Activated T-cell treated with anti-CD3 and anti-CD28 coated beads, Interleukin-2, amount 50 U/mL, for 1 hour (primary cell): ENCODE measurements at places on chromosomes 7 and 10.

- no peak for DNase-seq
These were observed 14.4 kb upstream of the MYL7 start for GRCh38 chr7:44155191-44156185.

DNA sequence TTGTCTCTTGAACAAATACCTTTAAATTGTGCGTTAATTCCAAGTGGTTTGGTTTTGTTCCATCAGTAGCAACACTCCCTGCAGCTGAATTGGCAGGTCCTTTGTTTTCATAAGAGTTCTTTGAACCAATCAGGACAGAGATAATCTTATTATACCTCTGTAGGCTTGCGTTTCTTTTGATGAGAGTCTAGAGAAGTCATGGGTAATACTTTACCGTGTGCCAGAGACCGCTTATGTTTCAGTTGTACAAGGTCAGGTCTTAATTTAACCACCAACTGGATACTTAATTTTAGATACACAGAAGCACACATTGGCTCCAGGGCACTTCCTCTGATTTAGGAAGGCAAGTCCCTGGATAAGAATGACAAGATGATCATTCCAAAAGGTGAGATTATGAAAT, at the start of gene ASB15:
Gene ASB15, plus strand, starts transcription at position 292 of the 400 bp plus-strand sequence. CDS start 12,682 bp downstream, outside the sequence.
- no peak for DNase-seq

DNA sequence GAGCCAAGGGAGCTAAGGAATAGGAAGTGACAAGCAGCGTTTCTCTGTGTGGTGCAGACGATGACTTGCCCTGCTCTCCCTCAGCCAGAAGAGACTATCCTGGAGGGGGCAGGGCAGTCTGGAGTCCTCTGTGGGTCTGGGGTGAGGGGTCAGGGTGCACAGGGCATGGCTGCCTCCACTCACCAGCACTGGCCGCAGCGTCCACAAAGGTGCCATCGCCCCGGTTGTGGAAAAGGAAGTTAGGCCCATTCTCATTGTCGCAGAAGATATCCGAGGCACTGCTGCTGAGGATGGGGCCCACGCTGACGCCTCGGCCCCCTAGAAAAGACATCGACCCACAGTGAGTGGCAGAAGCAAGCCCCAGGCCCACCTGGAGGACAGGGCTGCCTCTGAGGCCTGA, 58.2 kb downstream of the GOLGA7B start:
- no peak for DNase-seq

GRCh38 chr10:1782841-1783240, 45.5 kb upstream of the ADARB2 start:
- no peak for DNase-seq

DNA sequence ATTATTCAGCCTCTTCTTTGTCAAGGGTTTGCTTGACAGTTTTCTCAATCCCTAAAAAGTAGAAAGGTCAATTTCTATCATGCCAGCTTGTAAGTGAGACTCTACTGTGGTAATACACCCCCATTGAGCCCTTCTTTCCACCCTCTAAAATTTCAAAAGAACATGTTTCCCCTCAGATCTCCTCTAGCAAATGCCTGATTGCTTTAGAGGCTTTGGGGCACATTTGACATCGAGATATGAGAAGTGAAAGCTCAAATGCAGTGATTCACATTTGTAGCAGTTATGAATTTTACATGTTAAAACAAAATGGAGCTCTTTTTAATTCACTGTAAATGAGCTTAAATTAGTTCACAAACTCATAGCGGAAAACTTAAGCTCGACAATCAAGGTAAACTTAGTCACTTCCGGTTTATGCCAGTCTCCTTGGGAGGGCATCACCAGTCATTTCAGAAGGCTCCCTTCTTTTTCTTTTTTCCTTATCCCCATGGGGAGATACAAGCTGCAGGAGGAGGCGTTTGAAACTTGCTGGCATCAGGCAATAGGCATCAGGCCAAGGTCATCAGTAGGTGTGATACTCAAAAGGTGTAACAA, 55.3 kb upstream of the ADO start:
- DNase-seq = no peak

DNA sequence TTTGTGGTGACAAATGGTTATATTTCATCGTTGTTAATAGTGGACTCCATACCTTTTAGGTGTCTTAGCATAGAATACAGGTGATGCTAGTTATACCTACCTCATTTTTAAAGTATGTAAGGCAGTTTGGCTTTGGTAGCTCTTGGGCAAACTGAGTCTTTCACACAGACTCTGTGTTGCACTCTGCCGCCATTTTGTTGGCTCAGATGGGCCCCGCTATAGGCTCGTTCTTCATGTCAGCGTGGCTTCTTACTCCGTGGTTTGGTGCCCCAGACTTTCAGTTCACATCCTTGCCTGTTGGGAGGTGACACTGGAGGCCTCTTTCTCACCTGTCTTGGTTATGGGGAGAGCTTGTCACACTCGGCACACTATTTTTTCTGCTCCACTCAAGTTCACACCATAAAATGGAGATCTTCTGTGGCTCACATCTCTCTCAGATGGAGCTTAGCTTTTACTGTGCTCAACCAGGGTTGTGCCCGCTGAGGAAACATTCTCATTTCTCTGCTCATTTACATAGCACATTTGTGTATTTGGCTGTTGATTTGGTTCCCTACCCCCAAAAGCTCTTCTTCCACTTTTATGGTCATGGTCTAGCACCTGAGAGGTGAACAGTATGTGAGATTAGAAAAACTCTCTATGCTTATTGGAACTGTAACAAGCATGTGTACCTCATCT, 178.5 kb downstream of the ARID5B start:
- no peak for DNase-seq

- no peak for DNase-seq
These were observed 209.9 kb downstream of the NRG3 start for GRCh38 chr10:82084904-82085303.

GRCh38 chr7:7565018-7565680, 1.5 kb upstream of the MIOS start:
- no peak for DNase-seq

- no peak for DNase-seq
These were observed 16.4 kb downstream of the GSDME start for GRCh38 chr7:24740871-24741270.

DNA sequence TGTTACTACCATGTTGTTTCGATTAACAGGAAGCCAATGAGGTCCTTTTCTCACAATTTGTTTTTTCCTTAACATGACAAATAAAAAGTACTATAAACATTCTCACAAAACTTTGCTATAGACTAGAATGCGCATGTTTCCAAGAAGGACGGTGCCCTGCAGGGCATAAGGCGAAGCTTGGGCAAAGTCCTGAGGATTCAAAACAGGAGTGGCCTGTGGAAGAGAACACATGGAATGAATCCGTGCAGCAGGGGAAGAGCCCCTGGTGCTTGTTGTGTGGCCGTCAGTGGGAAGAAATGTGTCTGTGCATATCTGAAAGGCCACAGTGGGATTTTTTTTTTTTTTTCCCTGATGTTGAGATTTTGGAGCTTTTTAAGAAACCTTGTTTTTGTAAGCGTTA, 67.6 kb downstream of the ITGA8 start:
- DNase-seq = no peak

- DNase-seq = no peak
These were observed 101.8 kb downstream of the SAMD9 start for GRCh38 chr7:93015779-93016481.

- no peak for DNase-seq
These were observed 613.1 kb downstream of the SUGCT start for GRCh38 chr7:40747856-40748255.

DNA sequence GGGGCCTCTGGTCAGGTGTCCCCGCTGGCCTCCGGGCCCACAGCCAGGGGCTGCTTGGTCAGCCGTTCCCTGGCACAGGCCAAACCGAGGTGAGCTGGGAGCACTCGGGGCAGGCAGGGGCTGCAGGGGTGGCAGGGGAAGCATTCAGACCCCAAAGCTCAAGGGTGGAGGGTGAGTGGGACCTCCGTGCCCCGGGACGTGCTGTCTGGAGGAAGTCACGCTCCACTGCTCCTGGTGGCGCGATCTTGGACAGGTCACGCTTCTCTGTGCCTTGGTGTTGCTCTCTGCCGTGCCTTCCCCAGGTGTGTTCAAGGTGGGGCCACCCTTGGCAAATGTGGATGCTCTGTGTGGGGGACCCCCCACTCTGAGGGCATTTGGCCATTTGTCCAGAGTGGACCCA, 24.6 kb upstream of the ELFN1 start:
- no peak for DNase-seq

DNA sequence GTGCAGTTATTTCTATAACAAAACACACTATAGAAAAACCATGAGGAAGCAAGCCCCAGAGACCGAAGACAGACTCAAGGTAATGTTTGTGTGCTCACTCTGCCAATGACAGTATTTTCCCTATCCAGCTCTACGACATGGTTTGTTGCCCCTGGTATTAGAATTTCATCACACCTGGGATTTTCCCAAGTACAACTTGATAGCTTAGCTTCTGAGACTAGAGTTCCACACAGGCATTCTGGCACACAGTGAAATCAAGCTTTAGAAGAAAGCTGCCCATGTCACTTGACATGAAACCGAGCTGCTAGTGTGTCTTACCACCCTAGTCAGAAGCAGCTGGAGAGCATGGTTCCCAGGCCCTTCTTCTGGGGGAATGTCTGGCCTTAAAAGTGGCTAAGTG, 44.1 kb upstream of the AKR1E2 start:
- no peak for DNase-seq

DNA sequence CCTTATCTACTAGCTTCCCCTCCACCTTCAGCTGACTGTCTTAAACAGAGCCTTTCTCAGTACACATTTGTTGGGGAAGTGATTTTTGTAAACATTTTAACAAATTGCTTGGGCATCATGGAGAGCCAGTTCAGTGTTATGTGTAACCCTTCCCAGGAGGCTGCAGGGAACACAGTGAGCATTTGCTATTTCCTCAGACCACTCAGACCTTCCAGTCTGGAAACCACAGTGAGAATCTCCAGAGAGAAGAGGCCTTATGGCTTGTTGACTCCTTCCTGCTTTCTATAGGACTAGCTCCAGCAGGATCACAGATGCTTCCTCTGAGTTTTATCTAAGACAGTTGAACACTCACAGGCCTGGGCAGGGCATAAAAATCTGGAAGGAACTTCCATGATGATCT, 409.8 kb upstream of the NPVF start:
- no peak for DNase-seq

GRCh38 chr10:105146436-105146835, 505.3 kb downstream of the SORCS3 start:
- no peak for DNase-seq

- no peak for DNase-seq
These were observed 308.7 kb upstream of the BMPER start for GRCh38 chr7:33596686-33597085.

DNA sequence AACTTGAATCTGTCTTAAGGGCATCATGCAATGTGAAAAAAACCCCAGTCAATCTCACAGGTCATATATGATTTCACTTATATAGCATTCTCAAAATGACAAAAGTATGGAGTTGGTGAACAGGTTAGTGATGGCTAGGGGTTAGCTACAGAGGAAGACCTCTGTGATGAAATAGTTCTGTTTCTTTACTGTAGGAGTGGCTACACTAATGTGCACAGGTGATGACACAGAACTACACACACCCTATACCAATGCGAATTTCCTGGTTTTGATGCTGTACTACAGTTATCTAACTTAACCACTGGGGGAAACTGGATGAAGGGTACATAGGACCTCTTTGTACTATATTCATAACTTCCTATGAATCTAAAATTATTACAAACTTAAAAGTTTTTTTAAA, 541.8 kb downstream of the PARD3 start:
- no peak for DNase-seq

GRCh38 chr10:44300666-44301649, 83.9 kb downstream of the CXCL12 start:
- no peak for DNase-seq

- no peak for DNase-seq
These were observed 3.6 kb downstream of the INMT start for GRCh38 chr7:30755384-30756154.

DNA sequence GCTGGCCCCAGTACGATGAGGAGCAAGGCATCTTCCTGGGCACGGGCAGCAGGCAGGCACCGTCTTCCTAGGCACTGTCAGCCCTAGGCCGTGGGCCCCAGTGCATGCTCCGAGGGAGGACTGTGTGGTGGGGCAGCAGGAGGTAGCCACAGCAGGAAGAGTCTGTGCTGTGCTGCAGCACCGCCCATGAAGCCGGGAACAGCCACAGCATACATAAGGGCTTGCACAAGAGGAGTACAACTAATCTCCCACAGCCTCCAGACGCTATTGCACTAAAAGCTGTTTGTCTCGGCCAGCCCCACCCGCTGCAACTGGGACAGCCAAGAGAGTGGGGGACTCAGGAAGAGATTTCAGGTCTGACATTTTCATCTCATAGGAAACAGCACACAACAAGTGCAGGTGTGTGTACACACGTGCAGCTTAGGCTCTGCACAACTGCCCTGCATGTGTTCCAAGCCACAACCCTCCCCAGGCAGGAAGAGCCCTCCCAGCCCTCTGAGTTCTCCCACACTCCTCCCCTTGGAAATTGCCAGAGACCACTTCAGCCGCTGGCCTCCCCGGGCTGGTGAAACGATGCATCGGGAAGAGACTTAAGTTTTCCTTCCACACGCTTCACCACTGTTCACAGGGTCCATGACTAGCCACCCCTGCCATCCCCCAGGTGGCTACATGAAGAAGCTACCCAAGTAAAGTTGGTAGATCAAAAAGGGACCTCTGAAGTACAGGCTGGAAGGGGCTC, 88.1 kb upstream of the DDC start:
- DNase-seq = no peak
